Left lobe of liver (tissue), 2 donors: ENCODE measurements at places on chromosomes 16 and 17. TPM values are rescaled to one million over a fixed set of nuclear protein-coding genes. Genes with fewer than 3 reads are reported as not detected.

Gene SLC13A2
- 0.55 TPM for total RNA-seq

Gene SSTR5
- not detected for total RNA-seq

Gene ZNF469
- 0.38 TPM for total RNA-seq

Gene PIK3R6
- 0.18 TPM for total RNA-seq

Gene DRC7
- 0.50 TPM for total RNA-seq

Gene HBA1
- total RNA-seq = 112 TPM

Gene MT1A
- total RNA-seq = 141 TPM

Gene ABCA9
- 8.9 TPM for total RNA-seq

Gene LGALS9B
- not detected for total RNA-seq

Gene PLCG2
- total RNA-seq = 12.1 TPM

Gene CCL8
- total RNA-seq = not detected

Gene HSF4
- total RNA-seq = 60.5 TPM

Gene CASKIN2
- total RNA-seq = 26.4 TPM

Gene KLHDC4
- 17.2 TPM for total RNA-seq

Gene CDK5R1
- total RNA-seq = 0.68 TPM

Gene ENKD1
- 10.6 TPM for total RNA-seq

Gene HAS3
- total RNA-seq = 0.53 TPM

Gene MYH11
- total RNA-seq = 2.7 TPM

Gene RHBDL1
- 1.1 TPM for total RNA-seq

Gene ICAM2
- total RNA-seq = 5.3 TPM

Gene OTOP3
- not detected for total RNA-seq

Gene ACSM2A
- 359 TPM for total RNA-seq

Gene KRTAP17-1
- not detected for total RNA-seq

Gene JMJD6
- 11.3 TPM for total RNA-seq
